ENCODE measurements at places on chromosomes 4 and X.

DNA sequence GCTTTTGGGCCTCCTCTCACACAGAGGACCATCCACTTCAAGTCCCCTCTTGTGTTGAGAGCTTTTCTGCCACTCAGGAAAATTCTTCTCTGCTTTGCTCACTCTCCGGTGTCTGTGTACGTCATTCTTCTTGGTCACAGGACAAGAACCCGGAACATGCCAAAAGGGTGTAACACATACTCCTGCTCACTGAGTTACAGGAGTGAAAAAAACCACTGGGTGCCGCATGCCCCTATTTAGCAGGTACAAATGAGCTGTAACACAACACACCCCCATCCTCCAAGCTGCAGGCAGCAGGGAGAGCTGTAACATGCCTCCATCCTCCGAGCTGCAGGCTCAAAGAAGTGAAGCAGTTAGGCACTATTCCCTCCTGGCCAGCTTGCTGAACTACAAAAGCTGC is 13.0 kb upstream of the CXCL2 start:
- no peak for DNase-seq

DNA sequence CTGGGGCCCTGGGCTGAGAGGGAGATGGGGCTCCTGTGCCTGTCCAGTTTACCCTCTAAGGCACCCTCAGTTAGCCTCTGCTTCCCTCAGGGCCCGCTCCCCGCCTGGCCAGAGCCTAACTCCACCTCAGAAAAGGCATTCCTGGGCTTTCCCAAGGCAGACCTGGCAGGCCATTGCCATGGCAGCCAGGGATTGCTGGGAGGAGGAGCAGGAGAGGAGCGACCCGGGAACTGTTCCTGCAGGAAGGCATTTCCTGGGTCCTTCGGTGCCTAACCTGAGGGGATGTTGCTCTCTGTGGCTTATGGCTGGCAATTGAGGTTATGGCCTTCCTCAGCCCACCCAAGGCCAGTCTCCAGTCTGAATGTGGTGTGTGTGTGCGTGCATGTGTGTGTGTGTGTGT is 131.3 kb downstream of the PJA1 start:
- DNase-seq: no peak

- no peak for DNase-seq
These were observed 145.7 kb upstream of the TBC1D9 start for GRCh38 chr4:140901736-140902336.

- peak; percentile 6 for DNase-seq
These were observed 339 bp downstream of the CUL4B start for GRCh38 chrX:120560405-120560841.

GRCh38 chr4:87938746-87939145 is 36.8 kb upstream of the SPP1 start:
- DNase-seq: no peak

- no peak for DNase-seq
These were observed 177.6 kb downstream of the RNF150 start for GRCh38 chr4:140955641-140956040.

DNA sequence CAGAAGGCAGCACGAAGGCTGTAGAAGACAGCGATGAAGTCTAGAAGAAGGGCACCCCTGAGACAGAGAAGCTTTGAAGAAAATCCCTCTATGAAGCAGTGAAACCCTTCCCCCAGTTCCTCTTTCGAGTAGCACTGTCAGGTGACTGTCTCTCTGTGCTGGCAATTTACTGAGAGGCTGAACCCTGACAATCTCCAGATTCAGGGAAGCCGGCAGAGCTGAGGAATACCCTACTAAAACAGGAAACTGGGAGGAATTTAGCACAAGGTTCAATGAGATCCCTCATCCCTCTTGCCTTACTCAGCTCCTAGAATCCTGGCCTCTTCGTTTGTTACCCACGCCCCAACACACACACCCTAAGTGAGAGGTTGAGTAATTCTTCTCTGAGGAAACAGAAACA is 239.7 kb upstream of the NOCT start:
- DNase-seq: no peak

DNA sequence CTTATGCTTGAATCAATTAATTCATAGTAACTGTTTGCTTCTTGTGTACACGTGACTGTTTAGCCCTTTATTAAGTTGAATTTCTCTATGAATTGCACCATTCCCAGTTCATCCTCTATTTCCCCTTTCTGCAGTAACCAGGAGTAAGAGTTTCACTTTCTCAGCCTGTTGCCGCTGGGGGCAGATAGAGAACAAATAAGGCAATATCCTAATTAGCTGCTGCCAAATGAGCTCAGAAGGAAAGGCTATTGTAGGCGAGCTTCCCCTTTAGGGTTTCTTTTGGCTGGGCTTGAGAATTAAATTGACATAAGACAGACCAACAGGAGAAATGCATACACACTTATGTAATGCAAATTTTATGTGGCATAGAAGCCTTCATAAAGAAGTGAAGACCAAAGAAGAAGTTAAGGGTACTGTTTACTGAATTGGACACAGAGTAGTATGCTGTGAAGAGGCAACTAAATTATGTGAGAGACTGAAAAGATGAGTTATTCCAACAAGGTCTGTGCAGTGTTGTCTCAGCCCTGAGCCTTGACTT is 1594.7 kb downstream of the TECRL start:
- no peak for DNase-seq

- DNase-seq: no peak
These were observed 628.3 kb upstream of the MAGEB2 start for GRCh38 chrX:29587107-29587506.

DNA sequence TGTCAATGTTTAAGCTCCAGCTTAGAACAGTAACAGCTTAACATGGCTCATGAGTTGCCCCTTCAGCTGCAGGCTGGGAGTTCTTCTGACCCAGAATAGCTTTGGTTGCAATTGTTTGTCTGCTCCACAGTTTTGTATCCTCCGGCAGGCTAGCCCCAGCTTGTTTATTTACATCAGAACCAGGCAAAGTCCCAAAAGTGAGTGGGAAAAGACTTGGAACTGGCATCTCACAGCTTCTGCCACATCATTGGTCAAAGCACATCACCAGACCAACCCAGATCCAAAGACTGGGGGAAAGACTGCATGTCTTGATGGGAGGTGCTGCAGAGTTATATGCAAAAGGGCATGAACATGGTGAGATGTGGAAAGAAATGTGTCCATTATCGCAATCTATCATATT is 231.2 kb upstream of the CPEB2 start:
- no peak for DNase-seq

- no peak for DNase-seq
These were observed 340.7 kb upstream of the HS3ST1 start for GRCh38 chr4:11769434-11769833.

GRCh38 chrX:6989858-6990257 is 157.7 kb upstream of the STS start:
- no peak for DNase-seq

DNA sequence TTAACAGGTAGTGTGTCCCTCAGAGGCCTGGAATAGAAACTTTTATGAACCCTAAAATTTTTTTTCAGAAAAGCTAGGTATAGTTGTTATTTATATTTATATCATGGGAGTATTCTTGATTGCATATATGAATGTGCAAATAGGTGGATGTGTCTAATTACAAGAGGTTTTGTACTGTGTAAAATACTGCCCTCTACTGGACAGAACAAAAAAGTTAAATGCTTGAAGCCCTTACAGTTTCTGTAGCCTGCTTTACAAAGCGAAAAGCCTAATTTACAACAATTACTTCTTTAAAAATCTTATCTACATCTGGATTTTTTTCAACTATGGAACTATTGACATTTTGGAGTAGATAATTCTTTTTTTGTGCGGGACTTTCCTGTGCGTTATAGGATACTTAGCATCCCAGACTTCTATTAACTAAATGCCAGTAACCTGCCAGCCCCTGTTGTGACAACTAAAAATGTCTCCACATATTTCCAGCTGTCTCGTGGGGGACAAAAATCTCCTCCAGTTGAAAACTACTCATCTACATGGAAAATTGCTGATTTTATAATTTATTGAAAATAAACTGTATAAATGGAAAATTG is 35.1 kb downstream of the ENPEP start:
- peak; percentile 63 for DNase-seq

- DNase-seq: no peak
These were observed 130.8 kb upstream of the FRG1 start for GRCh38 chr4:189809839-189810238.

DNA sequence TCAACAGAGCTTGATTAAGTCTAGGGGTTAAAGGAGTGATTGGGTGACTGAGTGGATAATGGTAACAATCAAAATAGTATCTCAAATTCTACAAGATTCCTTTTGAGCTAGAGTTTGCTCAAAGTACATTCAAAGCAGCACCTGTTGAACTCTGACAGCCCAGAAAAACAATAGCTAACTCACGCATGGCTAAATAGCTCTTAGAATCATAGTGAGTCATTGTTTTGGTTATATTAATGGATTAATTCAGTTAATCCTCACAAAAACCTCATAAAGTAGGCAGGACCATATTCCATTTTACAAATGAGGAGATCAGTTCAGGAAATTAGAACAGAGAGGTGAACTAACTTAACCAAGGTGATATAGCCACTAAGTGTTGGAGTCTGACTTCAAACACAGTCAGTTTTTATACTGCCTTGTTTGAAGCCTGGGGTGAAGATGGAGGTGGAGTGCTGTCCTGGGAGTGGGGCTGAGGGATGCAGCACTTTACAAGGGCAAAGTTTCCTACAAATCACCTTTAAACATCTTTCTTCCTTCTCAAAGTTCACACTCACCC is 35.9 kb upstream of the PPM1K start:
- DNase-seq: no peak

- peak; percentile 90 for DNase-seq
These were observed 17.1 kb upstream of the ARHGAP10 start for GRCh38 chr4:147714575-147715401.

DNA sequence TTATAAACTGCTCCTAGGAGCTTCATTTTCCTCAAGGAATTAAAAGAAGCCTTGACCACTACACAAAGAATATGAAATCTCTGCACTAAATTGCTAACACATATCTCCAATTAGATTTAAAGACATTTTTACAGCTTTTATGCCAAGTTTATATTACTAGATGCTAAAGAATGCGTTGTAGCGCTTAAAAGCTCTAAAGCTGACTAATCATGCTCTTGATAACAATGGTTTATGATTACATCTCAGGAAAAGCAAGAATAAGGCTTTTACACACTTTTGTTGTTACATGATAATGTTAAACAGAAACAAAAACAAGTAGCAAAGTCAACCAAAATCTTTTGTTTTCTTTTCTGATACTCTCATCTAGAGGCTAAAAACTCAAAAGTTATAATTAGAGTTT is 44.7 kb downstream of the SLC10A7 start:
- DNase-seq: no peak

DNA sequence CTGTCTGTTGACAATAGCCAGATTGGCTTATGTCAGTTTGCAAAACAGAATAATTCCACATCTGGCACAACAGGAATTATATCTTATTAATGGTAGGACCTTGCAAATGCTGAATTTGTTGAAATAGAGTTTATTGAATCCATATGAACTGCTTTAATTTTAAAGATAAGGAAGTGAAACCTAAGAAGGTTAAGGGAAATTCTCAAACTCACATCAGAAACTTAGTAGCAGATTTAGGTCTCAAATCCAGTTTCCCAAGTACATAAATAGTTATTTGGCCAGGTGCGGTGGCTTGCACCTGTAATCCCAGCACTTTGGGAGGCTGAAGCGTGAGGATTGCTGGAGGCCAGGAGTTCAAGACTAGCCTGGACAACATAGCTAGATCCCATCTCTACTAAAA is 117.1 kb downstream of the HNRNPD start:
- DNase-seq: no peak

- no peak for DNase-seq
These were observed 55.4 kb downstream of the HADH start for GRCh38 chr4:108044951-108045686.

GRCh38 chr4:78667325-78667724 is 108.8 kb upstream of the BMP2K start:
- no peak for DNase-seq

DNA sequence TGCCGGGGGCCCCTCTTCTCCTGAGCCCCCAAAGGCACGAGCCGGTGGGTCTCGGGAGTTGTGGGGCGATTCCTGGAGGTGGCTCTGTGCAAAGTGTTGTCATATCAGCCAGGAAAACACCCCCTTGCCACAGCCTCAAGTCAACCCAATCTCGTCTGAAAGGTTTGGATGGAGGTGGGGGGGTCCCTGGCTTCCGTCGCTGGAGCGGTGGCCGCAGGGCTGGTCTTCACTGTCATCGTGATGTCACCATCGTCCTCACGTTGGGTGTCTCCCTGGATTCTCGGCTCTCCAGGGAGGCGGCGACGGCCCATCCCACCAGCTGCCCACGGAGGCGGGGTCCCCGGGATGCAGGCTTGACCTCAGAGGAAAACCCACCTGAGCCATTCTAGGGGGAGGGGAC is 38.3 kb upstream of the PPP2R3B start:
- no peak for DNase-seq

DNA sequence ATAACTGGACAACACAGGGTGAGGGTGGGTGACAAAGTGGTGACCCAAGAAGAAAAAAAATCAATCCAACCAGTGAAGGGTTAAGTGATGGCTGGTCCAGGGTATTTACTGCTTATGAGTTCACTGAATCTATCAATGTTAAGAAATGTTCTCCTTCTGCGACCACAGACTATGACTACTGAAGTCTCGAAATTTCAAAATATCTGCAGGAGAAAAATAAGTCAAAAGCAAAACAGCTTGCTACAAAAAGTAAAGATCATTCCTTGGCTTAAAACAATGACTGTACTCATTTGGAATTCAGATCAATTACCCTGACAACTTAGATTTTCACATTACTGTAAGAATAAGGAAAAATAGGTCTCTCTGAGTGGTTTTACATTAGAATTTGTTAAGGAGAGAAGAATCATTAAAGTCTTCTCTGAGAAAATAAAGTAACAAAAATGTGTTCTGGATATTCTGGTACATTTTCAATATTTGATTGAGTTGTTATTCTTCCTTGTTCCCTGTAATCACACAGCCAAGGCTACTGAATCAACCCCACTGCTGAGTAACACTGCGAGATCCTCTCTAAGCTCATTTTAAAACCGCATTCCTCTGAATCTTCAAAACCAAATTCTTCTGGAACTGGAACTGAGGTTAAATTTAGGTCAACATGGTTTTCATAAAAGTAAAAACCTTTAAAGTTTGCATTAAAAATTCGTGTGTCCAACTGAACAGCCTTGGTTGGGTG is 22.7 kb downstream of the SMPX start:
- DNase-seq: no peak

DNA sequence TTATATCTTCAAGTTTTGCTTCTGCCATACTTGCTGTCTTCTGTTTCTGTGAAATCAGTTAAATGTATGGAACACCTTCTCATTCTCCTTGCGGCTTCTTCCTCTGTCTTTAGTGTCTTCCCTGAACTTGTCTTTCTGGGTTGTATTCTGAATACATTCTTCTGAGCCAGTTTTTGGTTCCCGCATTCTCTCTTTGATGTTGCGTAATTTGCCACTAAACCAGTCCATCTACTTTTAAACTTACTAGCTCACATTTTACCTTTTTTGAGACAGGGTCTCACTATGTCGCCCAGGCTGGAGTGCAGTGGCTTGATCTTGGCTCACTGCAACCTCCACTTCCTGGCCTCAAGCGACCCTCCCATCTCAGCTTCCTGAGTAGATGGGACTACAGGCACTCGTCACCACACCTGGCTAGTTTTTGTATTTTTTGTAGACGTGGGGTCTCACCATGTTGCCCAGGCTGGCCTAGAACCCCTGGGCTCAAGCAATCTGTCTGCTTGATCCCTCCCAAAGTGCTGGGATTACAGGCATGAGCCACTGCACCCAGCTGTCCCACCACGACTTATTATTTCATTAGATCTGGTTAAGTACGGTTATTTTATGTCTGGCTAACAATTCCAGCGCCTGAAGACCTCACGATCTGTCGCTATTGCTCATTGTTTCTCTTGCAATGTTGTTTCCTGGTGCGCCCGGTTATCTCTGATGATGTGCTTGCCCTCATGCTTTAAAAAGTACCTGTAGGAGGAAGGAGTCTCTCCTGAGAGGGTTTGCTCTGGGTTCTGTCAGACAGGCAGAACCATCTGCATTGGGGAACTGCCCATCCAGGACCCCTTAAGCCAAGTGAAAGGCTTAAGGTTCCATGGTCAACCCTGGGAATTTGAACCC is 9.8 kb upstream of the FAM3A start:
- DNase-seq: no peak
